ENCODE measurements at places on chromosomes 4 and X. TPM values are rescaled to one million over a fixed set of nuclear protein-coding genes. Genes with fewer than 3 reads are reported as not detected.

RBMX gene
- 267 TPM for total RNA-seq

SEPTIN6 gene
- 10.8 TPM for total RNA-seq

- no peaks in the 10 kb centered on the region for H3K27me3 ChIP-seq
- H3K4me3 ChIP-seq = no peak overlapping the region
- no peaks in the 10 kb centered on the region for H3K36me3 ChIP-seq
- peak; percentile 41 for DNase-seq
- H3K27ac ChIP-seq = no peak overlapping the region
These were observed 83.1 kb downstream of the RELL1 start for GRCh38 chr4:37603070-37603468.

DNA sequence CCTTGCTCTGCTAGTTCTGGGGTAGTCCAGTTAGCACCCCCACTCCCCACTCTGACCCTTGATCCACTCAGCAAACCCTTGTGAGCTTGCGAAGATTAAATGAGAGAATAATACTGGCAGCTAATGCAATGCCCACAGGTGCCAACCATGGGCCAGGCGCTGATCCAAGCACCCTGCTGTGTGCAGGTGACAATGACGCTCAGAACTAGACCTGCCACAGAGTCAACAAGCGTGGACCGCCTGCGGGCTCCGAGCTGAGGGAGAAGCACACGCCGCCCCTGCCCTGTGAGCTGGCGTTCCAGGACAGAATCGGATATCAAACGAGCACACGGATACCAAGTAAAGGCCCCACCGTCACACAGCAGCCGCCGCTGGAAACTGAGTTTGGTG, 129.2 kb downstream of the FAM53A start:
- DNase-seq = no peak
- H3K27me3 ChIP-seq = no peaks in the 10 kb centered on the region
- H3K4me1 ChIP-seq = no peaks in the 10 kb centered on the region
- no peak overlapping the region for H3K27ac ChIP-seq

DNA sequence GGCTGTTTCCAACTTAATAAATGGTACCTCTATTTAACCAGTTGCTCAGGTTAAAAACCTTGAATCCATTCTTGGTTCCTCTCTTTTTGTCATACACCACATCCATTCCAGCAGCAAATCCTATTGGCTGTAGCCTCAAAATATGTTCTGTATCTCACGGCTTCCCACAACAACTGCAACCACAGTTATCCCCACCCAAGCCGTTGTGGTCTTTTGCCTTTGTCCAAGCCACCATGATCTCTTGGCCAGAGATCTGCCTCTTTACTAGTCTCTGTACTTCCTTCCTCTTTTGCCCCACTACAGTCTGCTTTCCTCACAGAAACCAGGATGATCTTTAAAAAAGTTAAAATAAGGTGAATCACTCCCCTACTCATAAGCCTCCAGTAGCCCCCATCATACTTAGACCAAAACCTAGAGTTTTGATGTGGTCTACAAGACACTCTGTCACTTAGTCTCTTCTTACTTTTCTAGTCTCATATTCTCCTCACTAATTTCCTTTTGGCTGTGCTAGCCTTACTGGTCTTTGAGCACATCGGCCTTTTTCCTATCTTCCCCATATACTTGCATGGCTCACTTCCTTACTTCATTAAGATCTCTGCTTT, 10.3 kb downstream of the MAOA start:
- DNase-seq = no peak
- no peak overlapping the region for H3K27ac ChIP-seq
- no peaks in the 10 kb centered on the region for H3K4me1 ChIP-seq
- no peak overlapping the region for H3K4me3 ChIP-seq

GRCh38 chr4:4418676-4419390, 31.9 kb downstream of the NSG1 start:
- no peaks in the 10 kb centered on the region for H3K27me3 ChIP-seq
- H3K4me3 ChIP-seq = no peak overlapping the region
- H3K36me3 ChIP-seq = peaks cover 6% of the 10 kb centered on the region
- no peaks in the 10 kb centered on the region for H3K4me1 ChIP-seq

DNA sequence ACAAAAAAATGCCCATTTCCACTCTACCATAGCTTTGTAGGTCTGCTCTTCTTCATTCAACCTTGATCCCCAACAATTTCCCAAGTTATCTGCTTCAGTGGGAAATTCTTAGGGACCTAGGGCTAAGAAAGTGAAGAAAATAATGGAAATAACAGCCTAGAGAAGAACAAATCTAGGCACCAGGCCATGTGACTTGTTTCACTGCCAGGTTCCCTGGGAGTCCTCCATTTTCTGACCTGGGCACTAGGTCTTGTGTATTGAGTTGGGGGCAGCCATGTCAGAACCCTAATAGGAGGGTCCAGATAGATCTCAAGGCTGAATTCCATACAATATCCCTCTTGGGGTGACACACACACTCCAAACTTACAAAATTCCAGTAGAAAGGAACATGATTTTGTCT, 194.6 kb upstream of the STK26 start:
- H3K27ac ChIP-seq = no peak overlapping the region
- no peaks in the 10 kb centered on the region for H3K27me3 ChIP-seq
- no peaks in the 10 kb centered on the region for H3K4me1 ChIP-seq
- DNase-seq = no peak
- H3K4me3 ChIP-seq = peak overlapping the region; percentile 16

DNA sequence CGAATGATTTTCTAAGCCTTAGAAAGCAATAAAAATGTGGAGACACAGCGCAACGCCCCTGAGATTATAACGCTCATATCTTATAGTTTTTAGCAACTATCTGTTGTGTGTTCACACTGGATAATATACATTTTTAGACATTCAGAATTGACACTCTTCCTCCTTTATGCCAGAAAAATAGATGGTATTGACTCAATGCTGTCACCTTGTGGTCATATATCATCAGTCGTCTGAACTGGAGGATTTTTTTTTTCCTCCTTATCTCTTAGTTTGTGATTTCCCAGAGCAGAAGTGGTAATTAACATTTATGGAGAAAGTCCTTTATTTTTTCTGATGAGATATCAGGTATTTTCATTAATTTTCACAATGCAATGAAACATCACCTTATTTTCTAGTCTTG, 759.6 kb downstream of the RAB28 start:
- no peaks in the 10 kb centered on the region for H3K36me3 ChIP-seq
- H3K4me1 ChIP-seq = no peaks in the 10 kb centered on the region
- H3K4me3 ChIP-seq = no peak overlapping the region
- no peak for DNase-seq
- no peaks in the 10 kb centered on the region for H3K27me3 ChIP-seq
- no peak overlapping the region for H3K27ac ChIP-seq

DNA sequence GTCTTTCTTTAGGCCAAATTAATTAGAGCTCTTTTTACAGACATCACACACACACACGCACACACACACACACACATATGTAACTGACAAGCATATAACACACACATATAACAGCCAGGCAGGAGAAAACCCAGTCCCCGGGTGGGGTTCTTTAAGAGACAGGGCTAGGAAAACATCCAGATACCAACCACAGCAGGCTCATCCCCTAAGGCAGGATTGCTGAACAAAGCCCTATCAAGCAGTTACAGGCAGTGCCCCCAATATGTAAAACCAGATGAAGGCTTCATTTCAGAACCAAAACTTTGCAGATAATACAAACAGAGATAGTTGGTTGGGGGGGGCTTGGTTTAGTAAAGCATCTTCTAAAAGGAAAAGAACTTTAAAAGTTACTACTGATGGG, 18.0 kb upstream of the FAM47E start:
- peak overlapping the region; percentile 85 for H3K4me3 ChIP-seq
- H3K27ac ChIP-seq = peak overlapping the region; percentile 67
- no peaks in the 10 kb centered on the region for H3K27me3 ChIP-seq
- H3K4me1 ChIP-seq = peaks cover 17% of the 10 kb centered on the region

DNA sequence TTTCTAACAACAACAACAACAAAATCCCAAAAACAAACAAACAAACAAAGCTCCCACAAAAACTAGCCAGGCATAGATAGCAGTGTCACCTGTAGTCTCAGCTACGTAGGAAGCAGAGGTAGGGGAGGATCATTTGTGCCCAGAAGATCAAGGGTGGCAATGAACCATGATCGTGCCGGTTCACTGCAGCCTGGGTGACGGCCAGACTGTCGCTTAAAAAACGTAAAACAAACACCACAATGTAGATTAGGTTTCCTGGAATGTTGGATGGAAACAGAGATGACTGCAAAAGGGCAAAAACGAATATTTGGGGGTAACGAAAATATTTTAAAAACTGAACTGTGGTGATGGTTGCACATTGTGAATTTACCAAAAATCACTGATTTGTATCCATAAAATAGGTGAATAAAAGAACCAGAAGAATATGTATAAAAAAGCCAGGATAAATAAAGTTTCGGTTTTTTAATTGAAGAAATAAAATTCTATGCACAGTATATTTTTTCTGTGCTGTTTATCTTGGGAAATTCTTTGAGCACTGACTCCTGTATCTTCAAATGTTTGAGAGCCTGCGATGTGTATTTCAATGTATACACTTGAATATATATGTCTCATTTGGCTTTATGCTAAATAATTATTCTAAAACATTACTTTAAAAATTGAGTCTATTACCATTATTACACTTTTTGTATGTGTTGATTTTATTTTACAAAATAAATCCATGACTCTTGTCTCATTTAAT, 1477.0 kb downstream of the PCDH7 start:
- H3K27ac ChIP-seq = no peak overlapping the region
- no peaks in the 10 kb centered on the region for H3K4me1 ChIP-seq
- no peaks in the 10 kb centered on the region for H3K27me3 ChIP-seq
- no peaks in the 10 kb centered on the region for H3K36me3 ChIP-seq
- no peak for DNase-seq
- H3K4me3 ChIP-seq = no peak overlapping the region

DNA sequence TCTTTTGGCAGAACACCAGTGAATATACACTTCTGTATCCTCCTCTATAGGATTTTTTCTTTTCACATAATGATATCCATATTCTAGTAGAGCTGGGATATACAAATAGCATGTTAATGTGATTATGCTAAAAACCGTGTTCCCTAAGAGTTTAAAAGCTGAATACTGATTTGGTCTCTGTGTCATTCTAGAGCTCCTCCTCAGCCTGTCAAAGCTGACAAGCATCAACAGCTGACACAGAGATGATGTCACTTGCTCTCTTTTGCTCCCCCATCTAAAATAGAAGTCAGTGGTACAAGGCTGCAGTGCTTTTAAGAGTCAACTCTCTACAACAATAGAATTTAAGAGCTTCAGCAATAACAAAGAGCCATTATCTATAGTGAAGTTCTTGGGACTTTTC, 17.1 kb upstream of the HERC3 start:
- no peak overlapping the region for H3K27ac ChIP-seq
- H3K4me1 ChIP-seq = peaks cover 9% of the 10 kb centered on the region
- no peak overlapping the region for H3K4me3 ChIP-seq
- no peaks in the 10 kb centered on the region for H3K27me3 ChIP-seq

- H3K4me1 ChIP-seq = no peaks in the 10 kb centered on the region
- no peak overlapping the region for H3K4me3 ChIP-seq
- no peak overlapping the region for H3K27ac ChIP-seq
- H3K27me3 ChIP-seq = no peaks in the 10 kb centered on the region
- peaks cover 20% of the 10 kb centered on the region for H3K36me3 ChIP-seq
These were observed 7.3 kb downstream of the RBBP7 start for GRCh38 chrX:16862829-16863228.

DNA sequence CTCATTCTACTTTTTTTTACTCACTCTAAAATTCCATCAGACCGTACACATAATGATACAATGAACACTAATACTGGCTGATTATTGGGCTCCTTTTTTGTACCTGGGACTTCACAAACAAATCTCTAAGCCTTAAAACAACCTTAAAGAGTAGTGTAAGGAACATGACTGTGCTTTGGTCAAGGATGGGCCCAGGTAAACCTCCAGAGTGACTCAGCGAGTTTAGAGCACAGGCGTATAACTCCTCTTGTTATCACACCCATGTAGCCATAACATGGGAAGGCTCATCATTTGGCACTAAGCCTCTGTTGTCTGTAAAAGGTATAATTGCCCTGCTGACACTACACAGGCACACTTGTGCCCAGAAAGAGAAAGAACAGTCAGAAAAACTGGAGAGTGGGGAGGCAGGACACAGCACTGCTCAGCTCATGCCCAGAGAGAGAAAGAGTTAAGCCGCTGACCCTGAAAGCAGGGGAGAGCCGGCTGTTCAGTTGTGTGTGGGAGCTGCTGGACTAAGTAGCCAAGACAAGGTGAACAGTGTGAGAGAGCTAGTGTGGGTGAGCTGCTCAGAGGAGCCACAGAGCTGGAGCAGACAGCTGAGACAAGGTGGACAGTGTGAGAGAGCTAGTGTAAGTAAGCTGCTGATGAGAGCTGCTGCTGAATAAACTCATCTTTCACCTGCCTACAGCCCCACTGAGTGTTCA, 319.6 kb upstream of the BMP3 start:
- no peak for DNase-seq
- H3K36me3 ChIP-seq = no peaks in the 10 kb centered on the region
- no peaks in the 10 kb centered on the region for H3K4me1 ChIP-seq
- H3K27ac ChIP-seq = no peak overlapping the region
- no peak overlapping the region for H3K4me3 ChIP-seq

DNA sequence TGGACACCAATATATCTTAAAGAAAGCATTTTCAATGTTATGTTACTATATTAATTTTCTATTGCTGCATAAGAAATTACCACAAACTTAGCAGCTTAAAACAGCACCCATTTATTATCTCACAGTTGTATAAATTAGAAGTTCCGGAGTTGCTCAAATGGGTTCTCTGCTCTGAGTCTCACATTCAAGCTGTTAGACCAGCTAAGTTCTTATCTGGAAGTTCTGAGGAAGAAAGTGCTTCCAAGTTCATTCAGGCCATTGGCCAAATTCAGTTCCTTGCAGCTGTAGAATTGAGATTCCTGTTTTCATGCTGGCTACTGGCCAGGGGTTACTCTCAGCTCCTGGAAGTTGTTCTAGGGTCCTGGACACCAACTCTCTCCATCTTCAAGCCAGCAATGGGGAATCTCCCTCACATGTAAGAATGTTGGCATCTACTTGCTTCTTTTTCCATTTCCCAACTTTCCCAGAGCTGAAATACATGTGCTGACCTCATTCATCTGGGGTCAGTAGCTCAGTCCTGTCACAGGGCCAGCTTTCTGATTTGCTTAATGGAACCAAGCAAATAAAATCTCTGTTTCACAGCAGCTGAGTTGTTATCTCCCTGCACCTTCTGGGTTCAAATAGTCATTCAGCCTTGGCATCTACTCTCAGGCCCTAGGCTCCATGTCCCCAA, 99.6 kb upstream of the INTU start:
- no peak for DNase-seq
- H3K36me3 ChIP-seq = no peaks in the 10 kb centered on the region
- no peak overlapping the region for H3K4me3 ChIP-seq
- no peaks in the 10 kb centered on the region for H3K4me1 ChIP-seq

- no peaks in the 10 kb centered on the region for H3K4me1 ChIP-seq
- H3K27me3 ChIP-seq = no peaks in the 10 kb centered on the region
- no peak overlapping the region for H3K4me3 ChIP-seq
- no peak for DNase-seq
These were observed 212.4 kb upstream of the GRID2 start for GRCh38 chr4:92091335-92091734.

- H3K4me1 ChIP-seq = no peaks in the 10 kb centered on the region
- H3K27ac ChIP-seq = no peak overlapping the region
- H3K4me3 ChIP-seq = no peak overlapping the region
- no peak for DNase-seq
- no peaks in the 10 kb centered on the region for H3K36me3 ChIP-seq
These were observed 405.0 kb downstream of the AFF2 start for GRCh38 chrX:148905400-148905799.

GRCh38 chrX:136623396-136623795, 24.6 kb upstream of the CD40LG start:
- H3K4me1 ChIP-seq = no peaks in the 10 kb centered on the region
- H3K27ac ChIP-seq = no peak overlapping the region
- no peak overlapping the region for H3K4me3 ChIP-seq
- H3K36me3 ChIP-seq = no peaks in the 10 kb centered on the region

Data from HCT116 (cell line).